ENCODE measurements at places on chromosomes 7 and 10.

- DNase-seq = no peak
Observed at GRCh38 chr7:112300831-112301407, 94.4 kb downstream of the ZNF277 start.

GRCh38 chr7:130435311-130435854 is 5.4 kb downstream of the CEP41 start:
- no peak for DNase-seq

DNA sequence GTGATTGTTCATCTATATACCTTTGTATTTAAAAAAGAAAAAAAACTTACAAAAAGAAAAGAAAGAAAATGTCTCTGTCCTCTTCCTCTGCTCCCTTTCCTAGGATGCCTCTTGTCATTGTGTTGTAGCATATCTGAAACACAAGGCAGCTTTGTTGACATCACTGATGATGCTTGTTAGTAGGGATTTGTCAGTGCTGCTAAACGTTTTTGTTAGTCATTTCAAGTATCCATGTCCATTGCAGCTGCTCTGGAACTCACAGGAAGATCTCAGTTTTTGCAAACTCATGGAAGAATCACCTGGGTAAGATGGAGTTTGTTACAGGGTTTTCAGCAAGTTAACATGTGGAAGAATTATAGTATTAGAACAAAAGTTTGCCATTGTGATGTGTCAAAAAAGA is 123.6 kb downstream of the CCSER2 start:
- no peak for DNase-seq

- DNase-seq = no peak
Observed at GRCh38 chr10:108424656-108425055, 1260.2 kb upstream of the SORCS1 start.
